ENCODE measurements at places on chromosomes 1 and 21.

- no peak for DNase-seq
Observed at GRCh38 chr1:113792471-113792870, 19.8 kb downstream of the RSBN1 start.

GRCh38 chr1:59225594-59226316, 71.1 kb upstream of the FGGY start:
- no peak for DNase-seq

- DNase-seq: no peak
Observed at GRCh38 chr21:28269173-28269572, 723.5 kb downstream of the LTN1 start.

- no peak for DNase-seq
Observed at GRCh38 chr1:202227997-202228401, 34.4 kb downstream of the LGR6 start.

DNA sequence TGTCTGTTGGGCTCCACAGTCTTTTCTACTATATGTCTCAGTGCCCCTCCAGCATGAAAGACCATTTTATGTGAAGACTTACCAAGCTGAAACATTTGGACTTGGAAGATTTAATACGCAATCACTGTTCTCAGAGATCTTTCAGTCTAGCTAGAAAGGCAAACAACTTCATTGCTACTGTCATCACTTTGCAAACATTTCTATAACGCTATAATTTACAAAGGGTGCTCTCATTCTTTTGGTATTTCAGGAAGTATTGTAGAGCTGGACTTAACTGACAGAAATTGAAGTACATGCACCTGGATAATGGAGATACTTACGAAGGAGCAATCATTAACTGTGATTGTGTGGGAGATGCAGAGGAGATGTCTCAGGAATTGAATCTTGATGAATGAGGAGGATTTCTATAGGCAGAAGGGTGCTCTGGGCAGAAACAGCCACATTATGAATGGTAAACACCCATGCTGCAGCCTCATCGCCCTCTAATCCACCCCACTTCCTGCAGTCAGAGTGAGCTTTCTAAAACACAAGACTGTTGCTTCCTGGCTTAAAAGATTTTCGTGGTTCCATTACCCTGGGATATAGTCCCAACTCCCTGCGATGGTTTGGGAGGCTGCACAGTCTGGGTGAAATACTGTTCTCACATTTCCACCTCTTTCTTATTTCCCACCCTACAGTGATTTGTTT, 75.1 kb upstream of the GNG12 start:
- DNase-seq: no peak

All from stimulated activated CD8-positive, alpha-beta memory T cell treated with anti-CD3 and anti-CD28 coated beads, Interleukin-15, amount 100 ng/mL, for 1 hour (primary cell).